Natural killer cell (primary cell): ENCODE measurements at places on chromosomes 1 and 21. TPM values are rescaled to one million over a fixed set of nuclear protein-coding genes. Genes with fewer than 3 reads are reported as not detected.

DNA sequence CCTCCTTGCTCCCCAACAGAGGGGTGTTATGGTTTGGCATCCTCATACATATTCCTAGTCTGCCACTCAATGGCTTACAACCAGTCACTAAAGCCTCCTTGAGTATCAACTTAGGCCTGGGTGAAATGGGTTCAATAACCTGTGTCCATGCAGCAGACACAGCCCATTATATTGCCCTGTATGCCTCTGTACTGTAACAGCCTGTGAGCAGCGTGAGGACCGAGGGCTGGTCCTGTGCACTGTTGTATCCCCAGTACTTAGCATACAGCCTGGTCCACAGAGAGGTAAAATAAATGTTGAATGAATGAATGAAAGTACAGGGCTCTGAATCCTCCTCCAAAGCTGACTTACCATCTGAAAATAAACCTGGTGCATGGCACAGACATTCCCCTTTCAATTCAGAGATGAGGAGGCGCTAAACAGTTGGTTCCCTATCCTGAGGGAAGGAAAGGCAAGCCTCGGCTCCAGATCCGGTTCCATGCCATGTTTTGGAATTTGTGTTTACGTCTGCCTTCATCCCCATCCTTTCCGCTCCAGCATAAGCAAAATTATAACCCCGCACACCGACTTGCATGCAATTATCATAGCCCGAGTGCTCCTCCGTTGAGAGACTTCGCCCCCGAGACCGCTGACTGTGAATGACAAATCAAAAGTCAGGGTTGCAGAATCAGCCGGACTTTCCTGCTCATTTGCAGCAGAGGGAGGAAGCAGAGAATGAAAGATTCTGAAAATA, 45.0 kb upstream of the DNAJC6 start:
- DNase-seq: no peak
- H3K27ac ChIP-seq: no peak overlapping the region
- H3K36me3 ChIP-seq: no peaks in the 10 kb centered on the region
- H3K4me3 ChIP-seq: no peak overlapping the region
- H3K4me1 ChIP-seq: peaks cover 10% of the 10 kb centered on the region

DNA sequence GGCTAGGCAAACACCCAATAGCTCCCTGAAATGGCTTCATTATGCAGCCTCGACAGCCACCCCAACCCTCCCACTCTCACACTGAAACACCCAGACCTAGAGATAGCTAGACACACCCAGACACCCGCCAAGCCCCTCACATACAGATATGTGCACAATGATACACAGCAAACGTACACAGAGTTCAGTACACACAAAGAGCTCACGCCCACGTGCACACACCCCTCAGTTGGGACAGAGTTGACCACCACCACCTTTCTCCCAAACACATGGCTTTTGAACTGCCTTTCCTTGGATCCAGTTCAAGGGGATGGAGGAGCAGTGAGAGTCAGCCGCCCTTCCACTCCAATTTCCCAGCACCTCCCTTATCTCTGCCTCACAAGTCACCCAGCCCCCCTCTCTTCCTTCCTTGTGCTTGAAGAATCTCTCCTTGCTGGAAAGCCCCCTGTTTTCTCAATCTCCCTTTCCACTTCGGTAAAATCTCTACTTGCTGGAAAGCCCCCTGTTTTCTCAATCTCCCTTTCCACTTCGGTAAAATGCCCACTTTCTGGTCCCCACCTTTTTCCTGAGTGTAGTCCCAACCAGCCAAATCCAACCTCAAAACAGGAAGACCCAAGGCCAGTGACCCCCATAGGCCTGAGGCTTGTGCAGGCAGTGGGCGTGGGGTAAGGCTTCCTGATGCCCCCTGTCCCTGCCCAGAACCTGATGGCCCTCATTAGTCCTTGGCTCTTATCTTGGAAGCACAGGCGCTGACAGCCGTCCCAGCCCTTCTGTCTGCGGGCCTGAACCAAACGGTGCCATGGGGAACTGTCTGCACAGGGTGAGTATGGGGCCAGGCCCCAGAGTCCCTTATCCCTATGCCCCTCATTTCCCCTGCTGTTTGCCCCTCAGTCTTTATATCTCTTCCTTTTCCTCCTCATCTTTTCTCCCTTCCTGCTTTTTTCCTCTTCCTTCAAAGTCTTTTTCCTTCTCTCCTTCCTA, at the start of gene ACKR1:
Gene ACKR1, plus strand, starts transcription at position 715 of the 981 bp plus-strand sequence. Its CDS starts 85 bp downstream, at position 800.
- no peaks in the 10 kb centered on the region for H3K36me3 ChIP-seq
- H3K4me3 ChIP-seq: no peak within 1 kb of the TSS
- peaks cover 2% of the 10 kb centered on the region for H3K27me3 ChIP-seq
- H3K4me1 ChIP-seq: peaks cover 3% of the 10 kb centered on the region
- H3K27ac ChIP-seq: no peak within 1 kb of the TSS

GRCh38 chr1:228050571-228051231, 31.8 kb upstream of the ARF1 start:
- no peak for DNase-seq
- no peaks in the 10 kb centered on the region for H3K36me3 ChIP-seq
- no peaks in the 10 kb centered on the region for H3K4me1 ChIP-seq
- H3K4me3 ChIP-seq: no peak overlapping the region
- H3K27me3 ChIP-seq: no peaks in the 10 kb centered on the region
- no peak overlapping the region for H3K27ac ChIP-seq

Gene AK2
- total RNA-seq: 67.1 TPM
